Activated CD4-positive, alpha-beta T cell treated with anti-CD3 and anti-CD28 coated beads, Interleukin-2, Interleukin-4, amounts not matched to agents 100 ng/mL and 50 ng/mL, durations not matched to agents 16 hours and 8 hours (primary cell): ENCODE measurements at places on chromosomes 12 and 14.

- DNase-seq: no peak
These were observed 57.1 kb downstream of the VWF start for GRCh38 chr12:6067152-6067916.

GRCh38 chr14:104554608-104555429 lies 24.7 kb upstream of the C14orf180 start:
- no peak for DNase-seq

GRCh38 chr12:130391186-130391585 lies 53.5 kb downstream of the PIWIL1 start:
- DNase-seq: no peak

GRCh38 chr12:40559865-40560264 lies 132.4 kb upstream of the CNTN1 start:
- no peak for DNase-seq

DNA sequence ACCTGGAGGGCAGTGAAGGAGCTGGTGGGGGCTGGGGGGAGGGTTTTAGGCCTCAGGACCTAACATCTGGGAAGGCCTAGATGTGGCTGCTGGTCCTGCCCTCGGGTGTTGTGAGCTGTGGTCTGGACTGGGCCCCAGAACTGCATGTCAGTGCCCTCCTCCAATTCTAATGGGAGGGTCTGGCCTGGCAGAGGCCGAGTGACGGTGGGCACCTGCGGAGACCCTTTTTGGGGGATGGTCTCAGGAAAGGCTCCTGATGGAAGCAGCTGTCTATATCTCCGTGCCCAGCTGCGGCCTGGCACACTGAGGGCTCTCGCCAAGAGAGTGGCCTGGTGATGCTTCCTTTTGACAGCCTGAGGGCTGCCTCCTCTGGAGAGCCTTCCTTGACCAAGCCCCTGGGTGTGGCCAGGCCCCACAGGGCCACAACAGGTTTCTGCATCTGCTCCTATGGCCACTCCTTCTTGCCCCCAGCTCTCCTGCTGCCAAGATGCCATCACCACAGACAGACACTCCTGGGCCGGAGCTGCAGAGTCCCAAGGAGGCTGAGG lies 5.3 kb downstream of the EXOC3L4 start:
- no peak for DNase-seq

- DNase-seq: no peak
These were observed 1.4 kb downstream of the ASPG start for GRCh38 chr14:104086661-104087461.

- no peak for DNase-seq
These were observed 119.4 kb downstream of the SRGAP1 start for GRCh38 chr12:63963868-63964267.

GRCh38 chr14:23430723-23431085 lies 4.8 kb downstream of the MYH7 start:
- DNase-seq: no peak

DNA sequence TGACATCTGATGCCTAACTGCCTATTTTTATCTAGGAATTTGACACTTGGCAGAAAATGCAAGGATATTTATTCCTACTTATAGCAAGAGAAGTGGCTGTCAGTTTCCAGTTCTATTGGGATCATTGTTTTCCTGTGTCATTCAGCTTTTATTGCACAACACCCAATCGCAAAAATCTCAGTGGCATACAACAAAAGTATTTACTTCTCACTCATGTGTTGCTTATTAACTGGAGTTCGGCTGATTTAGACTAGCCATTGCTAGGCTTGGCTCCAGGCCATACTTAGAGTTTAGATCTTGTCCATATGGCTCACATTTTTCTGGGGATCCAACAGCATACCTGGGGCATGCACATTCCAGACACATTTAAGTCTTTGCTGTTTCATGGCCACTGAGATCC lies 218.6 kb upstream of the SYT1 start:
- DNase-seq: no peak

- no peak for DNase-seq
These were observed 264.0 kb downstream of the FUT8 start for GRCh38 chr14:65676361-65677014.

DNA sequence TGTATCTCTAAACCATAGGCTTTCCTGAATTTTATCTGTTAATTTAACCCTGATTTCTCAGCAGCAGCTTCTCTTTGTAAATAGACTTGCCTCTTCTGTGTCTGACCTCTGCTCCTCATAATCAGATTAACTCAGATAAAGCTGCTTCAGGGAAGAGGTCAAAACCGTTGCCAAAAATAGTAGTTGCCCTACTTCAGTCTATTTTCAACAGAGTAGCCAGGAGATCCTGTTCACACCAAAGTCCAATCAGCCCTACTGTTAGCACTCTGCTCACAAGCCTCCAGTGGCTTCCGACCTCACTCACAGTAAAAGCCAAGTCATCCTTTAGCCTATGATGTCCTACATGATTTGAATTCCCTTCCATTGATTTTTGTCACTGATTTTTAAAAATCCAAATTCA lies 258.4 kb downstream of the PPFIA2 start:
- DNase-seq: no peak

GRCh38 chr12:69324797-69325466 lies 23.2 kb upstream of the LYZ start:
- DNase-seq: no peak

- no peak for DNase-seq
These were observed 3.8 kb upstream of the ARHGAP9 start for GRCh38 chr12:57483466-57483865.

DNA sequence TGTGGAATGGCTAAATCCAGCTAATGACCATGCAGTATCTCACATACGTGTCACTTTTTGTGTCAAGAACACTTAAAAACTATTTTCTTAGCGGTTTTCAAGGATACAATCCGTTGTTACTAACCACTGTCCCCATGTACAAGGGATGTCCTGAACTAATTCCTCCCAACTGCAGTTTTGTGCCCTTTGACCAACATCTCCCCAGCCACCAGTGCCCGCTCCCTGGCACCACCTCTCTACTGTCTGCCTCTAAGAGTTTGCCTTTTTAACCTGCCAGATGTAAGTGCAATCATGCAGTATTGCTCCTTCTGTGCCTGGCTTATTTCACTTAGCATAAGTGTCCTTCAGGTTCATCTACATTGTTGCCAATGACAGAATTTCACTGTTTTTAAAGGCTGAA lies 315.7 kb downstream of the TMEM121 start:
- DNase-seq: no peak

DNA sequence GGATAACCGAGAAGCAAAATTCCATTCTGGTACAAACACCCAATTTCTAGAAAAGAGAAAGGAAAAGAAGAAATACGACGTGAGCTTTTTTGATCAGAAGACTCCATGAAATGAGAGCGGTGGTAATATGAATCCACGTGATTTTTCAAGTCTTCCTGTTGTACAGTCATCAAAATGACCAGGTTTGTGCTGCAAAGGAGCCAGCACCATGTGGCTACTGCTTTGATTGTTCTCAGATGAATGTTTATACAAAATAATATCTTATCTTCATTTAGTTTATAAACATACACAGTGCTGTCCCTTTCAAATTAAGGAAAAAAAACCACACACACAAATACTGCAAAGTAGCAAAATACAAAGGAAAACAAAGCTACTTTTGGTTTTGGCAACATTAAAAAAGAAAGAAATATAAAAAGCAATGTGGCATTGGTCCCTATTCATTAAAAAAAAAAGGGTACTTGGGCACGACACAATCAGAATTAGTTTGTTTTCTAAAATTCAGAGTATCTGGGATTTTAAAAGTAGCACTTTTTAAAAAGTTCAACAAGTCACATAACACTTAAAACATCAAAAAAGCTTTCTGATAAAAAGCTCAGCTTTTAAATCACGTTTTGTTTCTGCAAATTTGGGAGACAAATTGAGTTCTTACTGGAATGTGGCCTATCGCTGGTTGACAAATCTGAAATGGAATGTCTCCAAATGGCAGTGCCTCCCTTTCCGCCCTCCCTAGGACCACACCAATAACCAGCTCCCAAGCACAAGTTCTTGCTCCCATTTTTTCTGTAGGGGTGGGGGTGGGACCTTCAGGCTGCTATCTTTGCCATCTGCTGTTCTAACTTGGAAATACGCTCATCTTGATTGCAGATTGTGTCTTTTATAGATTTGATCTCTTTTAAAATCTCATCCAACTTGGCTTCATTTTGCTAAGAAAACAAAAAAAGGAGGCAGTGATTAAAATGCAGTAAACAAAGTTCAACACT lies 13.2 kb upstream of the SELPLG start:
- DNase-seq: no peak

GRCh38 chr12:123153906-123154305 lies 3.0 kb upstream of the PITPNM2 start:
- no peak for DNase-seq

- DNase-seq: no peak
These were observed 27.0 kb upstream of the HIGD1C start for GRCh38 chr12:50925342-50925651.

DNA sequence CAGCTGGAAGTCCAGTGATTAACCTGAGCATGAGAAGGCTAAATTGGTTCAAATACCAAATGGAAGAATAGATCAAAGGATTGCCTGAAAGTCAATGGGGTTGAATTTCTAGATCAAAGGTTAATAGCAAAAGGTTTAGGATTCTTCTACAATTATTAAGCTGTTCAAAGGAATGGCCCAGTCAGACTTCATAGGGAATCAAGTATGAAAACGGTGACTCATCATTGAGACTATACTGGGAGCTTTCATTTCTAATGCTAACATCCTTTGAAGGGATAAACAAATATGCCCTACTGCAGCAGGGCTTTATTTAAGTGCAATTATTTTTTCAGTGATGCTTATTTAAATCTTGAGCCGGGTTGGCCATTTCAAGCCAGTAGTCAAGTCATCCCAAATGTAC lies 152.8 kb downstream of the RIMBP2 start:
- DNase-seq: no peak

DNA sequence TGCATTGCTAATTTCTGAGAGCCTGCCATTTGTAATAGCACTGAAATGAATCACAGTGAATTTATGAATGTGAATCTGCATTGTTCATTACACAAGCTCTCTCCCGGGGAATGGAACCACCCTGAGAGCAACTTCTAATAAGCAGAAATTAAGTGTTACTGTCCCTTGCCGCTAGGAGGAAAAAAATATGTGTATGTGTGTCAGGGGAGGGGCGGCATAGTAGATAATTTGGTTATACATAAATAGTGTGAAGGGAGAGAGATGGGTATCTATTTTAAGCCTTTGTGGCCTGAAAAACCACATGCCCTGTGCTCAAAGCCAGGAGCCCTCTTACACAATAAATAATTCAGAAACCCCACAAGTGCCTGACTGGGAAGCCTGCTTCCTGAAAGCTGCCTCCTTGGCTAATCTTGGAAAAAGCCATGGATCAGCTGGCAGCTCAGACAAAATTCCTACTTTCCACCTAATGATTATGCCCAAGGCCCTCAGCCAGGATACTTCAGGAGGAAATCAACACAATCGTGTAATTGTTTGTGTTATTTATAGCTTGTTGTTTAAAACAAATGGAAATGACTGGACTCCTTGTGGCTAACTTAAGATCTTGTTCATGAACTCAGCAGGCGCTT lies 366.2 kb upstream of the KITLG start:
- DNase-seq: no peak

DNA sequence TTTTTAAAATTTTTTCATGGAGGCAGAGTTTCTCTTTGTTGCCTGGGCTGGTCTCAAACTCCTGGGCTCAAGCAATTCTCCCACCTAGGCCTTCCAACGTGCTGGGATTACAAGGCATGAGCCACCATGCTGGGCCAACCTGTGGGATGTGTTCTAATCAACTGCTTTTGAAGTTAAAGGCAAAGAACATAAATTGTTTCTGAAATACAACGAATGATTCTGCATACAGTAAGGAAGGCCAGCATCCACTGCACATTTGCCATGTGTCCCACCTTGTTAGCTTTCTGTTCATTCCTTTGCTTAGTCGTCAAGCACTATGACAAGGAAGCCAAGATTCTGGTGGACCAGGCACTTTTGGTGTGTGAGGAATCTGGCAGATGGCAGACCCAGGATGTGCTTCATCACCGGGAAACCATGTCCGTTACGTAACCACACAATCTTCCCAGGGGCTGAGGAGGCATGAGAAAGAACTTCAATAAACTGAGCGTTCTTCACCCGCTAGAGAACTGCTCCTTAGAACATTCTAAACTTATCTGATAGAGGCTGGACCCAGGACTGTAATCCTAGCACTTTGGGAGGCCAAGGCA lies 24.5 kb downstream of the MOK start:
- DNase-seq: no peak

- no peak for DNase-seq
These were observed 256.2 kb upstream of the DDHD1 start for GRCh38 chr14:53409289-53409688.

GRCh38 chr12:122830517-122831214 lies 4.6 kb upstream of the HIP1R start:
- DNase-seq: no peak

DNA sequence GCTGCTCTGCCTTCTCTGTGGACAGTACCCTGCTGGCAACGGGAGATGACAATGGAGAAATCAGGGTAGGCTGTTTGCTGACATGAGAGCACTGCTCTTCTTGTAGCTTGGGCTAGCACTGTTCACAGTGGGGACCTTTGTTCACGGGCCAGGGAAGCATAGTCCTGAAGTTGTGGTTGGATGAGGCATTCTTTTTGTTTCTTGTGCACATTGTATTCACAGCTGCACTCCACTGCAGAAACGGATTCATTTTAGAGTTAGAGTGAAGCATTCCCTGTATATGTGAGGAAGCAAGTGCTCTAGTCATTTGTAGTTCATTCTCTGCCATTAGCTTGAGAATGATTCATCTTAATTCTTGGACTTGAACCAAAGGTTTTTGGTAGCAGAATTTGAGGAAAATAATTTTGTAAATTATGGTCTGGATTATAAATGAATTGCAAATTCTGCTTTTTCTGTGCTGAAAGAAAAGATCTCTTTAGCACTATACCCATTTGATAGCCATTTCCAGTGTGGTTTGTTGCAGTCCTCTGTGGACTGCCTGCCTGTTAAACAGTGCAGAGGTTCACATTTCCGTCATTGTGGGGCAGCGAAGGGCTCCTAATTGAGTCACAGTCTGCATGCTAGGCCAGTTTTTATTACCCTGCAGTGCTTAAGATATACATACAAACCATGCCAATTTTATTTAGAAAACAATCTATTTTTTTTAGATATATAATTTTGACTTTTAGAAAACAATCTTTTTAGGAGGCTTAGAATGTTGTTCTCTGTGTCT lies 80.6 kb downstream of the APAF1 start:
- peak; percentile 65 for DNase-seq

- DNase-seq: no peak
These were observed 330.8 kb downstream of the SOX5 start for GRCh38 chr12:23618718-23619117.

- DNase-seq: no peak
These were observed 789.6 kb downstream of the GALC start for GRCh38 chr14:87203346-87203745.
